Testis (tissue), 5 donors: ENCODE measurements at places on chromosomes 3 and 15.

DNA sequence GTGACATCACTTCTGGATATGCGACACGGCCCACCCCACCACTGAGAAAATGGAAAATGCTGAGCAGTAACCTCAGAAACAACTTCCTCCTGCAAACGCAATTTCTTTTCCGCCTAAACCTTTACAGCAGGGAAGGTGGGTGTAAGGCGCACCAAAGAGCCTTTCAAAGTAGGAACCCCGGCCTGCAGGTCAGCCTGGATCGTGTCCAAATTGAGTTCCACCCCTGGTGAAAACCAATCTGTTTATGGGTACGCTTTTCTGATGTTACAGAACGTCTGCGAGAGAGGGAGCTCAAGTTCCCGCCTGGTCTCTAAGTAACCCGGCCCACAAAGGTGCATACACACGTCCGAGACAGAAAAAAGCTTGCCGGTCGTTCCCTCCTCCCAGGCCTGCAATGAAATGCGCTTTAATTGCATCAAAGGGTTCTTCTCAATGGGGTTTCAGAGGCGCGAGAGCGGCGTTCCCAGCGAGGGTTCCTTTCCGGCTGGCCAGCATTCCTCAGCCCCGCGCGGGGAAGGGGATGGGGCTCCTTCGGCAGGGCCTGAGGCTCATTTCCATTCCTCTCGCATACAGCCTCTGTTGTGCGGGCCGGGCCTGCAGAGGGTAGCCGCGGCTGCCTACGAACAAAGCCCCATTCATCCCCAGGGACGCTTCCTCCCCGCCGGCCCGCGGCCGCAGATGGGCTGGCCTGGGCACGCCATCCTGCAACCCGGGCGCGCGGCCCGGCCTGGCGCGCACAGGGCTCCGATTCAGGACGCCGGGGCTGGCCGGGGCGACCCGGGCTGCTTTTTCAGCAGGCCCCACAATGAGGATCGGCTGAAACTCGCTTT lies 138.1 kb downstream of the TMCO5A start:
- H3K4me3 ChIP-seq, result peak overlapping the region; percentile 76
- peak; percentile 78 for DNase-seq
- H3K36me3 ChIP-seq, result no peaks in the 10 kb centered on the region
- H3K4me1 ChIP-seq, result peaks cover 21% of the 10 kb centered on the region
- no peaks in the 10 kb centered on the region for H3K27me3 ChIP-seq

DNA sequence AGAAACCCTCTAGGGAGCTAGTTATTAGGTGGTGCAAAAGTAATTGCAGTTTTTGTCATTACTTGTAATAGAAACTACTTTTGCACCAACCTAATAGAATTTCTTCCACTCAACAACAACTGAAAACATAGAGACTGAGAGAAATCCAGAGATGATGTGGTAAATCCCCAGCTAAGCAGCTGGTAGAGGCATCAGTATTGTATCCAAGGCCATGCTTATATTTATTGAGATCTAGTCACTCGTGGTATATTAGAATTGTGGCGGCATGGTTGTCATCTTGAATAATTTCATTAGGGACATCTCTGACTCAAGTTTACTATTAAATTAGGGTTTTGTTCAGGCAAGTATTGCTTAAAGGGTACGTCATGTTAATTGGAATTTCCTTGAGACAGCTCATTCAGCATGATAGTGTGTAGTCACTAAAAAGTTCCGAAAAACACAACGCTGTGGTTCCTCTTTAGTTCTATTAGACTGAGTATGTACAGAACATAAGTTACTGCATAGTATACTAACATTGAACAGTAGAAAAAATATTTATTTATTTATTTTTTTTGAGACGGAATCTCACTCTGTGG lies 35.3 kb downstream of the PAK2 start:
- H3K4me3 ChIP-seq, result no peak overlapping the region
- H3K27ac ChIP-seq, result peak overlapping the region; percentile 1
- no peaks in the 10 kb centered on the region for H3K36me3 ChIP-seq
- DNase-seq, result no peak
- no peaks in the 10 kb centered on the region for H3K27me3 ChIP-seq

GRCh38 chr15:95326431-95327182 lies 1003.9 kb upstream of the NR2F2 start:
- H3K4me3 ChIP-seq, result peak overlapping the region; percentile 65
- H3K27ac ChIP-seq, result peak overlapping the region; percentile 93
- DNase-seq, result peak; percentile 42
- H3K27me3 ChIP-seq, result no peaks in the 10 kb centered on the region
- H3K4me1 ChIP-seq, result peaks cover 3% of the 10 kb centered on the region

DNA sequence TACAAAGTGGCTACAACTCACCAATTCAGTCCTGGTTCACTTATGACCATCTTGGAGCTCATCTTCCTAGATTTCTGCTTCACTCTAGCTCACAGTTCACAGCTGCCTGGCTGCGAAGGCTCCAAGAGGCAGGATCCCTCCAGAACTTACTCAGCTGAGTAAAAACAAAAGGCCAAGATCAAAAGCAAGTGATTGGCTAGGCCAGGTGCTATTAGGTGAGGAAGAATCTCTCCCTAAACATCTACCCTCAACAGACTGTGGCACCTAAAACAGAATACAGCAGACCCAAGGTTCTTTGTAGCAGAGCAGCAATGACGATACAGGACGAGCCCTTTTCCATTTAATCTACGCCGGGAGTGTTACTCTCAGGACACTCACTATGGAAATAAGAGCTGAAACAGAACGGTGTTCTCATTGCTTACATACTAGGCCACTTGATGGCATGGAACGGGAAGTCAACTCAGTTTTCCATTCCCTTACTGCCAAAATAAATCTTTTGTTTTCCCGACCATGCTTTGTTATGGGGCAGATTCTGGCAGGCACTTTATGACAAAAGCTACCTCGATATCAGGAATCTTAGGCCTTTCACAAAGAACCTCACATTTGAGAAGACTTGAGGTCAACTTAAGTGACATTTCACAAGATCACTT lies 901 bp downstream of the ICE2 start:
- H3K36me3 ChIP-seq, result no peaks in the 10 kb centered on the region
- peak overlapping the region; percentile 99 for H3K4me3 ChIP-seq

GRCh38 chr3:172313671-172314070 lies 134.6 kb downstream of the GHSR start:
- H3K36me3 ChIP-seq, result no peaks in the 10 kb centered on the region
- H3K4me1 ChIP-seq, result peaks cover 24% of the 10 kb centered on the region
- no peak overlapping the region for H3K4me3 ChIP-seq

GRCh38 chr3:122680475-122681283 lies at the start of gene PARP14:
TSS of gene PARP14 (plus strand) at chr3:122680839. CDS start at chr3:122680884, 45 bp downstream.
- H3K27me3 ChIP-seq, result no peaks in the 10 kb centered on the region
- peak within 1 kb of the TSS; percentile 90 for H3K4me3 ChIP-seq
- H3K4me1 ChIP-seq, result peaks cover 24% of the 10 kb centered on the region
- H3K27ac ChIP-seq, result peak within 1 kb of the TSS; percentile 97
- DNase-seq, result peak; percentile 64

DNA sequence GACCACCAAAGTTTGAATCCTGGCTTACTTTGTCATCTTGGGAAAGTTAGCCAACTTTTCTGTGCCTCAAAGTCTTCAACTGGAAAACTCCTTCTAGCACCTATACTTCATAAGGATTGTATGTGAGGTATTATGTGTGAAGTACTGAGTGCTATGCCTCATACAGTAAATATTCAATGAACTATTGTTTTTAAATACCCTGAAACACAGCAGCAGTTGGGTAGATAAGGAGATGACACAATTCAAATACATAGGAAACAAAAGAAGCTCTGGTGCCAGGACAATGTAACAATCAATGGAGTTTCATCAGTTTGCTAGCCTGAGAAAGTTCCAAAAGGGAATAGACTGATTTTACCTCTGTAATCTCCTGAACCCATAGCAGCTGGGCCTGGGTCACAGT lies 43.3 kb downstream of the TUBGCP4 start:
- no peak overlapping the region for H3K4me3 ChIP-seq
- H3K27ac ChIP-seq, result no peak overlapping the region
- H3K4me1 ChIP-seq, result no peaks in the 10 kb centered on the region
- no peak for DNase-seq

DNA sequence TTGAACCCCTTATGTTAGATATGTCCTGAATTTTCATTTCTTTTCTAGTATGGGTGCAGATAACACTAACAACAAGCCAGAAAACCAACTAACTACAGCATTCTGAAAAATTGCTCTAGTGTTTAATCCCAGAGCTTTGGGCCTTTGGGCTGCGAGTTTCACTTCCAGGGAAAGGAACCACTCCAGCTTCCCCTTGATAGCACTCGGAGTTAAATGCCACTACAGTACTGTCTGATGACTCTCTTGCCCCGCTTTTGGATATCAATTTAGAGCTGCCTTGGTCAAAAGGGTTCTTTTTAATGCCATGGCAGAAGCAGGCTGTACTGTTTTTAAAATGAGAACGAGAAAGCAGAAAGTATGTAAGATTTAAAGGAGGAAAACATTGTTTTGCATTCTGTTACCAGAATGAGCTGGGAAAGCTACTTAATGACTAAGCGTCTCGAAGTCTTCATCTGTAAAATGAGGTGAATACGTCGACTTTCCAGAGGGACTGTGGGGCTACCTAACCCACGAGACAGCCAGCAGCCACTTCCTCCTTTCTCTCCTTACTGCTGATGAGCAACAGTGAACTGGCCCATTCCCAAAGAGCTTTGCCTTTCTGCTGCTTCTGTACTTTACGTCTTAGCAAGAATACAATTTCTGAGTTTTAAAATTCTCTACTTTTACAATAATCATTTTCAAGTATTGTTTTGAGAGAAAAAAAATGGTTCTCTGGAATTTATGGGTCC lies 299.3 kb upstream of the LYSMD4 start:
- no peak for DNase-seq
- no peaks in the 10 kb centered on the region for H3K36me3 ChIP-seq
- no peaks in the 10 kb centered on the region for H3K27me3 ChIP-seq

- H3K4me1 ChIP-seq, result no peaks in the 10 kb centered on the region
- H3K36me3 ChIP-seq, result no peaks in the 10 kb centered on the region
- no peak overlapping the region for H3K4me3 ChIP-seq
- no peaks in the 10 kb centered on the region for H3K27me3 ChIP-seq
- no peak for DNase-seq
Measured at GRCh38 chr3:65796676-65797075, 242.0 kb downstream of the MAGI1 start.
